GM23248 (cell line): ENCODE measurements at places on chromosomes 1 and 21. TPM values are rescaled to one million over a fixed set of nuclear protein-coding genes. Genes with fewer than 3 reads are reported as not detected.
A peak's percentile ranks its signal among the peaks of the same experiment; 100 is the strongest.

RHCE gene
- 0.90 and 1.6 TPM in 2 replicates for polyA plus RNA-seq

GRCh38 chr1:23177438-23178380 is 9.1 kb upstream of the LUZP1 start:
- peak; percentile 92 for DNase-seq

GRCh38 chr1:32122151-32122550 is 14.3 kb downstream of the KPNA6 start:
- no peak for DNase-seq

DNA sequence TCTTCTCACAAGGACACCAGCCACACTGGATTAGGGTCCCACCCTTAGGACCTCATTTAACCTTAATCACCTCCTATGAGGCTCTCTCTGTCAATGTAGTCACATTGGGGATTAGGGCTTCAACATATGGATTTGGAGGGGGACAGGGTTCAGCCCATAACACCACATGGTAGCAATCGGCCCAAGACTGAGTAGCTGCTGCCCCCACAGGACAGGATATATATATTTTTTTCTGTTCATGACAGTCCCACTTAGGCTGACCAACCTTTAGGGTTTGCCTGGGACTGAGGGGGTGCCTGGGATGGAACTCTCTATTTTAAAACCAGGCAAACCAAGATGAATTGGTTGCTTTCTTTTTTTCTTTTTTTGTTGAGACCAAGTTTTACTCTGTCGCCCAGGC is 8.2 kb upstream of the ACTL8 start:
- no peak for DNase-seq

DNA sequence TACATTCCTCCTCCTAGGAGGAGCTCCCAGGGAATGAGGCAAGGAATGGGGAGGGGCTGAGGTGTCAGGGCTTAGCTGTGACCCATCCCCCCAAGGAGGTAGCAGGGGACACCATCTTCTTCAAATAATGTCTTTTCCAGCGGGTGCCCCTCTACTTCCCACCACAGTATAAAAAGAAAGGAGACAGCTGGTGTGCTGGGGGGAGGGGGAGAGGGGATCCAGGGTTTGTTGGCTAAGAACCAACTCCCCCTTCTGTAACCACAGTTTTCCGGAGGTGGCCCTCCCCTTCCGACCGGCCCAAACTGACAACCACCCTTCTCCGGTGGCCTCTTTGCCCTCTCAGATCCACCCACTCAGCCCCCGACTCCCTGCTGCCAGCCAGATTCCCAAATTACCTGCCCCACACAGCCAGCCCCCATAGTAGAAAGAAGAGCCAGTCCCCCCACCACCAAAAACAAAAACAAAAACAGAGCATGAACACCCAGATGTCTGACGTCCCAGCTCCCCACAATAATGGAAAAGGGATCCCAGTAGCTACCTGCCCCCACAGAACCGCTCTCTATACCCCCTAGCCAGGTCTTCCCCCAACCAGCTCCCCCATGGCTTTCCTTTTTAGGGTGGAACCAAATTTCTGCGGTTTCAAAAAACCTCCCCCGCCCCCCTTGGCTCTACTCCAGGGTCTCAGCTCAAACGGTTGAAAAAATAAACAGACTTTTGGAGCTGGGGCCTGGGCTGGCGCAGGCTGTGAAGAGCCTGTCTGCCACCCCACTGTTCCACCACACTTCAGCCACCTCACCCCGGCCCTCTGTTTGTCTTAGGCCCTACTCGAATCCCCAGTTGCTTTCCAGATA is 2.1 kb downstream of the ARHGEF2 start:
- peak; percentile 79 for DNase-seq
